ENCODE measurements at places on chromosomes 3 and 15.
A peak's percentile ranks its signal among the peaks of the same experiment; 100 is the strongest.

DNA sequence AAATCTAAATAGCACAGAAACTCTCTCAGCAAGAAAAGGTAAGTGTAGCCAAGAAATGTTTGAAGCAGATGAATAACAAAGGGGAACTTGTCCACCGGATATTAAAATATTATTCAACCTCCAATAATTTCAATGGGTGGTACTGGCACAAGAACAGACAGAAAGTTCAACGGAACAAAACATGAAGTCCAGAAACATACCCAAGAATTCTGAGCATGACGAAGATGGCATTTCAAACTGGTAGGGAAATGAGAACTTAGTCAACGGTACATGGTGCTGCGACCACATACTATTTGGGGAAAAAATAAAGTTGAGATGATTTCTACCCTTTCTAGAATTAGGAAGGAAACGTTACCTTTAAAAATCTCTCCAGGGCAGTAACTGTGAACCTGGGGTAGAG lies 5.5 kb downstream of the CHSY1 start:
- H3K27me3 ChIP-seq, result no peaks in the 10 kb centered on the region
- no peaks in the 10 kb centered on the region for H3K36me3 ChIP-seq
- no peak for DNase-seq
- no peak overlapping the region for H3K4me3 ChIP-seq
- peaks cover 56% of the 10 kb centered on the region for H3K4me1 ChIP-seq

DNA sequence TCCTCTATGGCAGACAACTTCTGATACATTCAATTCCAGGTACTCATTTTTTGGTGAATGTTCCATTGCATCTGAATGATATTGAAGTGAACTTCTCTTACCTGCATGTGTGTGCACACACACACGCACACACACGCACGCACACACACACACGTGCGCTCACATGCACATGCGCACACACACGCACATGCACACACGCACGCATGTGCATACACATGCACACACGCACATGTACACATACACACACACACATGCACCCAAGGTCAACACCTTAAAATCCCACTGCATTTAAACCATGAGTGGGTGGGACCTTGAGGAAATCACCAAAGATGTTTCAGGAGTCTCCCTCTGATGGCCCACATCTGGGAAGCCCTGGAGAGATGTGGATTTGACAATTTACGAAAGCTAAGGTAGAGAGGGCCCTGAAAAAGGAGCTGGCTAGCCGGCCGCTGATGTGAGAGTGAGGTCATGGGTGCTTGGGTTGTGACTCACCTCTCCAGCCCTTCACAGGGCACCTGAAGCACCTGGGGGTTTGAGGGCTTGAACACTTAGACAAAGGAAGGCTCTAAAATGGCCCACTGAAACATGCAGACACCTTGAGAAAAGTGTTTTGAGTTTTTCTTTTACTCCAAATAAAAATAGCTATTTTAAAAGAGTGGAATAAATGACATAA lies 269.1 kb upstream of the LRRFIP2 start:
- H3K4me1 ChIP-seq, result no peaks in the 10 kb centered on the region
- no peak overlapping the region for H3K4me3 ChIP-seq
- DNase-seq, result no peak

- no peaks in the 10 kb centered on the region for H3K27me3 ChIP-seq
- no peak overlapping the region for H3K4me3 ChIP-seq
- H3K27ac ChIP-seq, result no peak overlapping the region
- no peaks in the 10 kb centered on the region for H3K4me1 ChIP-seq
These were observed 28.0 kb downstream of the RAD51 start for GRCh38 chr15:40722934-40723333.

GRCh38 chr3:34256021-34256420 lies 457.6 kb downstream of the PDCD6IP start:
- no peak overlapping the region for H3K27ac ChIP-seq
- H3K4me1 ChIP-seq, result no peaks in the 10 kb centered on the region
- no peaks in the 10 kb centered on the region for H3K27me3 ChIP-seq
- no peak overlapping the region for H3K4me3 ChIP-seq
- H3K36me3 ChIP-seq, result no peaks in the 10 kb centered on the region

- H3K27ac ChIP-seq, result no peak overlapping the region
- DNase-seq, result no peak
- H3K4me1 ChIP-seq, result no peaks in the 10 kb centered on the region
- no peaks in the 10 kb centered on the region for H3K27me3 ChIP-seq
These were observed 270.4 kb downstream of the SUCLG2 start for GRCh38 chr3:67384016-67384415.

- DNase-seq, result no peak
- H3K4me3 ChIP-seq, result peak overlapping the region; percentile 51
- H3K27me3 ChIP-seq, result no peaks in the 10 kb centered on the region
- peaks cover 12% of the 10 kb centered on the region for H3K4me1 ChIP-seq
These were observed 771 bp downstream of the RARRES1 start for GRCh38 chr3:158731486-158731885.

- no peaks in the 10 kb centered on the region for H3K36me3 ChIP-seq
- H3K27ac ChIP-seq, result no peak overlapping the region
These were observed 2.0 kb downstream of the EPHB3 start for GRCh38 chr3:184563561-184563925.

- no peaks in the 10 kb centered on the region for H3K27me3 ChIP-seq
- no peaks in the 10 kb centered on the region for H3K4me1 ChIP-seq
- H3K36me3 ChIP-seq, result no peaks in the 10 kb centered on the region
- H3K27ac ChIP-seq, result no peak overlapping the region
- no peak overlapping the region for H3K4me3 ChIP-seq
- DNase-seq, result no peak
These were observed 312.5 kb downstream of the SHQ1 start for GRCh38 chr3:72535772-72536171.

DNA sequence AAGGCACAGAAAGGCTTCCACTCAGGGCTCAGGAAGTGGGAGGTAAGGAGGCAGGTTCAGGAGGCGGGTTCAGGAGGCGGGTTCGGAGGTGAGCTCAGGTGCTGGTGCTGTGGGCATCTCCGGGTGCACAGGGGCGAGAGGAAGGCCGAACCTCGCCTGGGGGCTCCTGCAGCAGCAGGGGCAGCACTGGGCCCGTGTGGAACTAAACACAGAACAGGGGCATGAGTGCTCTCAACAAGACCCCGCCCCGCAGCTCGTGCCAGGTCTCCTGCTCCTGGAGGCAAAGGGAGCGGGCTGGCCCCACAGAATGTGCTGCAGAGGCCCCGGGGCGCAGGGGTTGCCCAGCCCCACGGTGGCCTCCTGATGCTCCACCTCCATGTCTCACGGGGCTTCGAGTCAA lies 13.7 kb downstream of the ZDHHC19 start:
- H3K36me3 ChIP-seq, result no peaks in the 10 kb centered on the region
- no peak for DNase-seq
- no peaks in the 10 kb centered on the region for H3K27me3 ChIP-seq
- H3K4me3 ChIP-seq, result no peak overlapping the region

DNA sequence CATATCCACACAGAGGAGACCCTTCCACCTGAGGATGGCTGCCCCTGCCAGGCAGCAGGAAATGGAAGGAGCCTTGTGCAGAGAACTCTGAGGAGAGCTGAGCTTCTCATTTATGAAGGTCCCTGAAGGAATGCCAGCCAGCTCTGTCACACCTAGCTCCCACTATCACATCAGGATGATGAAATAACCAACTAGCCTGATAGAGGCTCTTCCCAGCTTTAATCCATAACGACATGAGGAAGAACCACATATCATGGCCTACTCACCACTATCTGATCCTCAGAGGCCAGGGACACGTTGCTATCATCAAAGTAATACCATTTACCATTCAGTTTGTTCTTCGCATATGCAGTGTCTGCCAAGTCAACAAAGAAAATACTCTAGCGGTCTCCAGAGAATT lies 1.5 kb upstream of the C3orf62 start:
- no peak overlapping the region for H3K4me3 ChIP-seq
- no peak for DNase-seq
- H3K27me3 ChIP-seq, result no peaks in the 10 kb centered on the region
- no peak overlapping the region for H3K27ac ChIP-seq

- H3K27me3 ChIP-seq, result no peaks in the 10 kb centered on the region
- peak overlapping the region; percentile 89 for H3K27ac ChIP-seq
- peaks cover 8% of the 10 kb centered on the region for H3K4me1 ChIP-seq
- DNase-seq, result no peak
- peaks cover 14% of the 10 kb centered on the region for H3K36me3 ChIP-seq
These were observed 596 bp downstream of the BTD start for GRCh38 chr3:15602146-15602536.

- no peaks in the 10 kb centered on the region for H3K36me3 ChIP-seq
- no peak overlapping the region for H3K27ac ChIP-seq
- DNase-seq, result no peak
- H3K4me3 ChIP-seq, result no peak overlapping the region
These were observed 213.0 kb downstream of the SSR3 start for GRCh38 chr3:156341831-156342416.

DNA sequence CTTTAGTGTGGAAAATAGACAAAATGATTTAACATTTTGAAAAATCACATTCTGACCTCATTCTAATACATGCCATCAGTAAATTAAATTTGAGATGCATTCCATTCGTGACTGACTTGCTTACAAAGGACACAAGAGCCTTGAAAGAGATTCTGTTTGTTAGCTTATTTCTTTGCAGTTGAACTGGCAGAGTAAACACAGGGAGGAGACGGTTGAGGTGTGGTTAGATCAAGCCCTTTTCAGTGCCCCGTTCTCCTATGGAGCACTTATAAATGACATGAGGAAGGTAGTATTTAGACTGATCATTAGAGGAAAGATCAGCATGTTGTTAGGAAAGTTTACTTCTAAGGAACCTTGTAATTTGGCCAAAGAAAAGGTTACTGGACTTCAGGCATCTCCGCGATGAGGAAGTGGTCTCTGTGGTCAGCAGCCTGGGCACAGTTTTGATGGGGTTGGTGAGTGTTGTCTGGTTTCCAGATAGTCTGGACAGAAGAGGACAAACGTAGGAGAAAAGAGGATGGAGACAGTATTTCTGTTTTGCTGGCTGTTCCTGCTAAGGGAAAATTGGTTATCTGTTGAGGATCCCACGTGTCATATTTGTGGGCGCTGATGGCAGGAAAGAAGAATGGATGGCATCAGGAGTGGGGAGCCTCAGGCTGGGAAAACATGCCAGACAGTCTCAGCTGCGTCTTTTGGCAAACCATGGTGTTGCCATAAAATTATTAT lies 328.9 kb upstream of the TBL1XR1 start:
- H3K27ac ChIP-seq, result no peak overlapping the region
- H3K36me3 ChIP-seq, result no peaks in the 10 kb centered on the region
- H3K4me1 ChIP-seq, result no peaks in the 10 kb centered on the region
- no peaks in the 10 kb centered on the region for H3K27me3 ChIP-seq

- no peak overlapping the region for H3K27ac ChIP-seq
- no peak for DNase-seq
- H3K4me1 ChIP-seq, result no peaks in the 10 kb centered on the region
- no peaks in the 10 kb centered on the region for H3K36me3 ChIP-seq
These were observed 41.6 kb upstream of the GALNT15 start for GRCh38 chr3:16132928-16133327.

- no peaks in the 10 kb centered on the region for H3K36me3 ChIP-seq
- no peak overlapping the region for H3K27ac ChIP-seq
- H3K4me1 ChIP-seq, result no peaks in the 10 kb centered on the region
- H3K4me3 ChIP-seq, result no peak overlapping the region
- DNase-seq, result no peak
These were observed 99.0 kb upstream of the MEF2A start for GRCh38 chr15:99466701-99467337.

DNA sequence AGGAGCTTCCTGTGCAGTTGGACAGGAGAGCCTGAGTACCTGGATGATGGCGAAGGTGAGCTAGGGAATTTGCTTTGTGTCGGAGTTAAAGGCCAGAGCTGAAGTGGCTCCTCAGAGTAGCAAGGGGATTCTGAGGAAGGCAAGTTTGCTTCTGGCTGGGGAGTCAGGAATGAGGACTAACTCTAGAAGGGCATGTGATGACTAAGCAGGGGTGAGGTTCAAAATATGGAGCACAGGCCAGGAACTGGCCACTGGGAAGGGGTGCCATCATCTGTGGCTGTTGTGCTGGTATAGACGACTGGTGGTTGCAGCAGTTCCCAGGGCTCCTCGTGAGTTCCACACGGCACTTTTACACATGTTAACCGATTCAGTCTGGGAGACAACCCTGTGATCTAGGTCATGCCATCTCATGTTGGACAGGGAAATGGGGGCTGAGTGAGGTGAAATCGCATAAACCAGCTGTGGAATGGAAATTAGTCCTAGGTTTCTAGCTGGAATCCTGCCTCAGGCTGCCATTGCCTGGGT lies 100.8 kb downstream of the EEFSEC start:
- H3K27ac ChIP-seq, result no peak overlapping the region
- no peaks in the 10 kb centered on the region for H3K27me3 ChIP-seq
- DNase-seq, result no peak

- no peak overlapping the region for H3K4me3 ChIP-seq
- no peaks in the 10 kb centered on the region for H3K36me3 ChIP-seq
- no peaks in the 10 kb centered on the region for H3K4me1 ChIP-seq
- H3K27ac ChIP-seq, result no peak overlapping the region
These were observed 154.2 kb upstream of the LINGO1 start for GRCh38 chr15:77786956-77787355.

DNA sequence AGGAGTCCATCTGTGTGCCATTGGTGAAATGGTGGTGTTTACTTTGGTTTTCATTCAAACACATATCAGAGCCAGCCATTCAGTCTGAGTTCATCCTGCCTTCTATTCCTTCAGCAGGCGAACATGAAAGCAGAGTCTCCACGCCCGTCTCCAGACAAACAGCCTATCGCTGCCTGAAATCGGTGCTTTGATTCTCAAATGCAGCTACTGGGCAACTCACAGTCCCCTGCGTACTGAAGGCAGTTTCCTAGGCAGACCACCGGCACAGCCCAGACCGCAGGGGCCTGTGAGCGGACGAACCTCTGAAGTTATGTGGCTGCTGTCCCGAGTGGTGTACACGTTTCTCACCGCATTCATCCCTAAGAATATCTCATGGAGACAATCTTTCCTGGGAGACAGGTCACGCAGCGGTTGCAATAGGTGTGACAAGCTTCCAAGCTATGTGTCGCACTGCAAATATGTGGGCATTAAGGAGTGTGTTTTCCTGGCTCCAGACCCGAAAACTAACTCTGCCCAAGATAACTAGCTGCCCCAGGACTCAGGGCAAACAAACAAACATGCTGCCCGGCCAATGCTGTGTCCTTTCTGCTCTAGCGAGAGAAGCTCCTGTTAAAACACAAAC lies 16.9 kb upstream of the RYR3 start:
- H3K27me3 ChIP-seq, result no peaks in the 10 kb centered on the region
- no peaks in the 10 kb centered on the region for H3K36me3 ChIP-seq
- DNase-seq, result no peak

DNA sequence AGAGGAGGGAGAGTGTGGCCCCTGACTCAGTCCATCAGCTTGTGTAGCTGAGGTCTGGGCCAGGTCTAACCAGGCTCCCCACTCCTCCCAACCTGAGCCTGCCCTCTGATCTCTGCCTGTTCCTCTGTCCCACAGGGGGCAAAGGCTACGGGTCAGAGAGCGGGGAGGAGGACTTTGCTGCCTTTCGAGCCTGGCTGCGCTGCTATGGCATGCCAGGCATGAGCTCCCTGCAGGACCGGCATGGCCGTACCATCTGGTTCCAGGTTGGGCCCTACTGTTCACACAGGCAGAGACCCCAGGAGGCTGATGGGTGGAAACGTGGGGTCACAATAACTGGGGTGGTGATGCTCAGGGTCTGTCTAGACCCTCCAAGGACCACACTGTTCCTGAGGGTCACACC lies 6.8 kb downstream of the NEIL1 start:
- DNase-seq, result no peak
- no peaks in the 10 kb centered on the region for H3K27me3 ChIP-seq
- no peak overlapping the region for H3K4me3 ChIP-seq
- peaks cover 13% of the 10 kb centered on the region for H3K4me1 ChIP-seq
- H3K27ac ChIP-seq, result no peak overlapping the region
- H3K36me3 ChIP-seq, result peaks cover 17% of the 10 kb centered on the region
